ENCODE measurements at places on chromosomes 1 and 21. TPM values are rescaled to one million over a fixed set of nuclear protein-coding genes. Genes with fewer than 3 reads are reported as not detected.

Gene THEMIS2
- 161 TPM for total RNA-seq

Gene PCP4L1
- total RNA-seq = 8.9 TPM

Gene SPATA17
- total RNA-seq = 4.0 TPM

Gene CD34
- total RNA-seq = 44.6 TPM

Gene AIM2
- 2.4 TPM for total RNA-seq

Gene MMP23B
- 27.2 TPM for total RNA-seq

Gene KCNC4
- total RNA-seq = 10.0 TPM

Gene GNG12
- 43.3 TPM for total RNA-seq

GRCh38 chr1:220370041-220370700 lies 97.9 kb upstream of the RAB3GAP2 start:
- DNase-seq = no peak

DNA sequence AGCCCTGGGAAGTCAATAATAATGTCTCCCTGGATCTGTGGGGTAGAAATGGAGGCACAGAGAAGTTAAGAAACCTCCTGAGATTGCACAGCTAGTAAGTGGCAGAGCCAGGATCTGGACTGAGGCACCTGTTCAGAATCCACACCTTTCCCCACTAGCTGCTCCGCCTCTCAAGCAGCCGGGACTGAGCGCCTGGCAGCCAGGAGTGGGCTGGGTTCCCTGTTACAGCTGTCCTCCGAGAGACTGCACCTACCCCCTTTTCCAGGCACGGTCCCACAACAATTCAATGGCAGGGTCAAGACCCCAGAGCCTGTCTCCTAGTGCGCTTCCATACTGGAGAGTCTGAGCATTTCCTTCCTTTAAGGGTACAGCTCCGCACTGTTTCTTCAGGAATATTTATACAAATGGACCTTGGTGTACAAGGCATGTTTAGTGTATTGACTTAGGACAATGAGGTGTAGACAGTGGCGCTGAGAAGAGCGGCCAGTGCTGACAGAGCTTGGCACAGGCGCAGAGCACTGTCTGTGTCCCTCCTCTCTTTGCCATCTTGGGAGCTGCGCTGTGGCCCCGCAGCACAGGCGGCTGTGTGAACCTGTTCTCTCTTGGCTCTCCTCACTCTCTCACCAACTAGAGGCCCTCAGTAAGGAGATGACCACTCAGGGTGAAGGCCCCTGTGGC lies 24.4 kb downstream of the GRHL3 start:
- no peak for DNase-seq

DNA sequence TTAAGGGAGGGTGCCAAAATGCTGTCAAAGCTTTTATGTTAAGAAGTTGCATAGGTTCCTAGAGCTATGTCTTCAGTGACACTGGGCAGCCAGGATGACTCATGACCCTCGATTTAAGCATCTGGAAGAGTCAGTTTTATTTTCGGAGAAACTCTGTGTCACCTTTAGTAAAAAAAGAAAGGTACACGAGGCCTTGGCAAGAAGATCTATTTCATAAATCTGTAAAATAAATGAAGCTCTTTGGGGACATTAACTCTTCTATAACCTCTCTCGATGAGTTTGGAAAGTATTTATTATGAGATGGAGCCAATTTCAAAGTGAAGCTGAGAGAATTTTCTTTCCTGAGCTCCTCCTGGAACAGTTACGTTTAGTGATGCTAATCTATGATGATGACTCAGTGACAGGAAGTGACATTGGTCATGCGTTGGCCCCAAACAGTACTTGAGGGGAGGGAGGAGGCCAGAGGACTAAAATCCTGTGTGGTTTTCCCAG lies 156.5 kb downstream of the HLX start:
- DNase-seq = no peak

GRCh38 chr21:38475519-38475918 lies 22.8 kb downstream of the ERG start:
- no peak for DNase-seq

DNA sequence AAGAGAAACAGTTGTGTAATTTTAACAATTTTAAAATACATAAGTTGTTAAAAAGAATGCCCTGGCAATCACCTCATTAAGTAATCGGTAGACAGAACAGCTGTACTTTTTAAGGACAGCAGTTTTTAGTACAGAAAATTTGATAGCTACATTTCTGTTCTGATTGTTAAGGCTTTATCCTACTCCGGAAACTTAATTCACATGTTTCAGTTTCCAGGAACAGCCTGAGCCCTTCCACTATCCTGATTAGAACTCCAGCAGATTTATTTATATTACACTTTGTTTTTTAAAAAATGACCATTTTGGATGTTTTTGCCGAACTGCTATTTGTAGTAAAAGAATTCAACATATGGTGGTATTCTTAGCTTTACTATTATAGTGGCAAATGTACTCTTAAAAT lies 8.7 kb downstream of the PRRC2C start:
- no peak for DNase-seq

GRCh38 chr1:242522996-242523718 lies 1.3 kb downstream of the PLD5 start:
- DNase-seq = no peak

DNA sequence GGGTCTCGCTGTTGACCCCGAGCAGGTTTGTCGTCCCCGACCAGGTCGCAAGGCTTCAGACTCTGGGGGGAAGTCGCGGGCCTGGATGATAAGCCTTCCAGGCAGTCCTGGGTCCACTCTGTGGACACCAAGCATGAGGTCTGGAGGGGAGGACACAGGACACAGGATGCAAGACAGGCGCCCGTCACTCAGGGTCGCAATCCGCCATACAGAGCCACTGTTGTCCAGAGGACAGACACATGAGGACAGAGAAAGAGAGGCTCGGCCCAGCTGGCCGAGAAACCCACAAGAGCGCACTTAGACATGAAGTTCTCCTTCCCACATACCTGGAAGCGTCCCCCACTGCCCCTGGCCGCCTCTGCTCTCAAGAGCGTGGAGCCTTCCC lies 4.8 kb upstream of the FOXD2 start:
- no peak for DNase-seq

DNA sequence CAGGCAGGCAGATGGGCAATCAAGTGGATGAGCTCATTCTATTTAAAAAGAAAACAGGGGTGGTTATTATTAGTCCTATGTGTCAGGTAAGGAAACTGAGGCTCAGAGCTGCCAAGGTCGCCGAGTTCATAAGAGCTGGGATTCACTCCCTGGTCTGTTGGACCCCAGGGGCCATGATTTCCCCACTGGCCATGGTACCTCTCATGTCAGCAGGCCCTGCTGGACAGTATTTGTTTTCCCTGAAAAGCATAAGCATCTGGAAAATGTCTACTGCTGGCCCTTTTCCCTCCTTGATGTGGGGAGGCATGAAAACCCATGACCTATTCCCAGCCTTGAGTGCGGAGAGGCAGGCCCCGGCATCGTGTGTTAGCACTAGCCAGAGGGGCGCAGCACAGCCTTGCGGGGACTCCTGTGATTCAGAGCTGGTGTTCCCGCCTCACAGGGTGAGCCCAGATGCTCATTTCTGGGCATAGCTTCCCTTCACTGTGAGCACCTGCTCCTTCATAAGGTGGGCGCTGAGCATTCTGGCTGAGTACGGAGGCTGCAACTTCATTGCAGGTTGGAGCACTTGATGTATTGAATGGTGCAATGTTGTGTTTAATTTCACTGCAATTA lies 617.5 kb downstream of the PTPRU start:
- DNase-seq = no peak

GRCh38 chr1:118177998-118178397 lies 7.0 kb downstream of the SPAG17 start:
- no peak for DNase-seq

DNA sequence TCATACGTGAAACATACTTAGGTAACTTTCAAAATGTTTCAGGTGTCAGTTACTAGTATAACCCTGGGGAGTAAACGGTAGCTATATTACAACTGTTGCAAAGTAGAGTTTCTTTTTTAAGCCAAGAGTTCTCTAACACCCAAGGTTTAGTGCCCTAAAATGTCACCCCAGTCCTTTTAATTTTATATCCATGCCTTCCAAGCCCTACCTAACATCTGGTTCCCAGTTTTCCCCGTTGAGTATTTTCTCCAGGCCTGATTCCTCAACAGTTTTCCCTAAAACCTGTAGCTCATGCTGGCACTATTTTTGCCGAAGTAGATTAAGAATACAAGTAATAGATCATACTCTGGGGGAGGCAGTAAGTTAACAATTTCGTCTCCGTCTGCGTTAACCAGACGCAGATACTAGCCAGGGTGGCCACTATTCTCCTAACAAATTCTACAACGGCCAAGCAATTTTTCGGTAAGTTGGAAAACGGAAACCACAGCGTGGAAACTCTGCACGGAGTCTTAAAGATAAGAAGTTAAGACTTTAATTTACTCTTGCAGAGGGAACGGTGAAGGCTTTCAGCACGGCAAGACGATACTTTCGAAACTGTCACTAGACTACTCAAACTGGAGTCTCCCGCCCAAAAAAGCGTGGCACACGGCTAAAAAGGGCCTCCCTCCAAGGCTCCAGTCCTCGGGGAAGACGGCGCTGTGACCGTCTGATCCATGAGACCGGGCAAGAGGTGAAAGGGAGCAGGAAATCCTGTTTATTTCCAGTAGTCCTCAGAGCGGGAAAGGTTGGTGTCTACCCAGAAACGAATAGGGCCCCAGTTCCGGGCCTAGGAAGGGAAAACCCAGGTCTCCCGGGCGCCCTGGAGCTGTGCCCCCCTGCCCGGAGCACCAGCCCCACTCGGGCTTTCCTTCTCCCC lies 945 bp downstream of the SRSF4 start:
- DNase-seq = no peak

- no peak for DNase-seq
These were observed 455.6 kb upstream of the ADGRL2 start for GRCh38 chr1:81345110-81345509.

GRCh38 chr1:6185635-6186382 lies 5.7 kb upstream of the CHD5 start:
- DNase-seq = no peak

- no peak for DNase-seq
These were observed 4.3 kb downstream of the GPR37L1 start for GRCh38 chr1:202127061-202127460.

DNA sequence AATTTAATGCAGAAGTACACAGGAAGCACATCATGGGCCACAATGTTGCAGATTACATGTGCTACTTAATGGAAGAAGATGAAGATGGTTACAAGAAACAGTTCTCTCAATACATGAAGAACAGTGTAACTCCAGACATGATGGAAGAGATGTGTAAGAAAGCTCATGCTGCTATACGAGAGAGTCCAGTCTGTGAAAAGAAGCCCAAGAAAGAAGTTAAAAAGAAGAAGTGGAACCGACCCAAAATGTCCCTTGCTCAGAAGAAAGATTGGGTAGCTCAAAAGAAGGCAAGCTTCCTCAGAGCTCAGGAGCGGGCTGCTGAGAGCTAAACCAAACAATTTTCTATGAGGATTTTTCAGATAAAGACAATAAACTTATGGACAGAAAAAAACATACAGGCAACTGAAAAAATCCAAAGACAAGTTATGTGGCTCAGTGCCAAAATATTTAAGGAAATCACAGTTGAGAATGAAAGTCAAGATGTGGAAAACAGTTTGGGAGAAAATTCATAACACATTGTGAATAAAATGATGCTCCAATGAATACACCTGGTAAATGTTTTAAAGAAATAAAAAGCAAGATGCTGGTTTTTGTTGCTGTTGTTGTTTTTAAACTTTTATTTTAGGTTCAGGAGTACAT lies 2.8 kb upstream of the ZNF644 start:
- no peak for DNase-seq

GRCh38 chr1:42311138-42311537 lies 23.9 kb downstream of the FOXJ3 start:
- no peak for DNase-seq

DNA sequence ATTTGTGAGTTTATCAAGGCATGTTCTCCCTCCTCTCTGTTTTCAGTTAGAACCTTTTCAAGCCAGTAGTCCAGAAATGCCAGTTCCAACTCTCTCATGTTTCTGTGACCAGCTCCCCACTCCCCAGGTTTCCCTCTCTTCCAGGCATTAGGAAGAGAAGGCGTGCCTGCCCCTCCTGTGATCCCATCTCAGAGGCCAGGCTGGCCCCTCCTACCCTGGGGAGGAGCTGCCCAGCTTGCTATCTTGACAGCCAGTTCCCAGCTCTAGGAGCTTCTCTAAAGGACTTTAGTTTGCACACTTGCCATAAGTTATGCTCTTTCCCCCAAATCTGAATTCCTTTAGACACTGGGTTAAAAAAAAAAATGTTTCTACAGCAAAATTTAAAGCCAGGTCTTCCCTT lies 8.9 kb downstream of the HYI start:
- DNase-seq = no peak

DNA sequence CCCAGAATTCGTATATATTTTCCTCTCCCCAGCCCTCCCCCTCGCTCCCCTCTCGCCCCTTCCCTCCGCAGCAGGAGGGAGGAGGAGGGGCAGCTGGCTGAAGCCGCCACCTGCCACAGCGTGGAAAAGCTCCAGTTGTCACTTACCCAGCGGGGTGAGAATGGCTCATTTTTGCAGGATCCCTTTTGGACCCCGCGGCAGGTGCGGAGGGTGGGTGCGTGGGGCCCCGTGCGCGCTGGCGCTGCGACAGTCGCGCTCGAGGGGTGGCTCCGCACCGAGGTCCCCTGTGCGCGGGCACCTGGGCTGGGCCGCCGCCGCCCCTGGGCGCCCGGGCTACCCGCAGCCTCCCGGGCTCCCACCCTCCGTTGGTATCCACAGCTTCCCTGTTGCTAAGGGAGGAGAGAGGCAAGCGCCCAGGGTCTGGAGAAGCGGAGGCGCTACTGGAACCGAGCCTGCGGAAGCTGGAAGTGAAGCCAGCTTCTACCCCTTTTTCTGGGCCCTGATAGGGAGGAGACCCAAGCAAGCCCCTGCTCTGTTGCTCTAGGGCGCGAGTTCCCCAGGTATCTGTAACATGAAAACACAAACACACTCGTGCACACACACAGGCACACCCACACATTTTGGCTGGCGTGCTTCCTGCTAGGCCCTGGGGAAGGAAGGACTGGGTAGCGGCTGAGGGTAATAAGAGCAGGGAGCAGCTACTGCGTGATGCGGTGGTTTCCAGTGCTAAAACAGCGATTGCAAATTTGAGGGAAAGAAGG lies at the start of gene ERICH3:
Gene ERICH3 (minus strand): TSS at position 442 of the 761 bp plus-strand sequence. CDS start 273 bp downstream, at position 169.
- peak; percentile 42 for DNase-seq

GRCh38 chr1:62346886-62347285 lies 27.7 kb upstream of the KANK4 start:
- no peak for DNase-seq

DNA sequence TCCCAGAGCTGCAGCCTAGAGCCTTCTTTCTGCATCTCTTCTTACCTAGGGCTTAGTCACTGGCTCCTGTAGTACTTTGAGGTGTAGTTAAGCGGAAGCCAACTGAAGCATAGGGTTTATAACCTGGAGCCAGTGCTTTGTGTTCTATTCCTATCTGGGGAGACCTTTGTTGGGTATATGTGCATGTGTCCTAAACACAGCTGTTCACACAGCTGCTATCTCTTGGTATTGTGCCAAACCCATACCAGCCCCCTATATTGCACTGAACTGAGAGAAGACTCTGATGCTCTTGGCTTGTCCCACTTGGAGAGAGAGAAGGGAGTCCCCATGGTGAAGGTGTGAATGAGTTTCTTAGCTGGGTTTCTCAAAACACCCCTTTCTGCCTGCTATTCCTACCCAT lies 17.2 kb upstream of the NFASC start:
- no peak for DNase-seq

- no peak for DNase-seq
These were observed 62.8 kb downstream of the PLXNA2 start for GRCh38 chr1:208181364-208181763.
